ENCODE measurements at places on chromosomes 16 and 17. TPM values are rescaled to one million over a fixed set of nuclear protein-coding genes. Genes with fewer than 3 reads are reported as not detected.

DNA sequence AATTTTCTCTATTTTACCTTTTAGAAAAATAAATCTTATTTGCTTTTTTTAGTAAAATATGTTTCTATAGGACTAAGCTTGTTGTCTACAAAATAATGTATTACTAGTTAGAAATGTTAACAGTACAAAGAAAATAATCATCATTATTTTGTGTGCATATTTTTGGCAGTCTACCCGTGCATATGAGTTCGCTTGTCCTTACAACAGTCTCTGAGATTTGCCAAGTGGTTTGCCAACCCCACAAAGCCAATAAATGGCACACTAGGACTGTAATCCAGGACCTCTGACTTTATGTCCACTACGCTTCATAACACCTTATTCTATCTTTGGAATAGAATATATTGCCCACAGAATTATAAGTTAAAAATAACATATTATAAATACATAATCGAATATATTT, 152.0 kb downstream of the KCNJ2 start:
- no peak for DNase-seq

Gene CCDC43
- total RNA-seq: 16.1 TPM

GRCh38 chr16:4552541-4552940, 3.6 kb upstream of the C16orf96 start:
- no peak for DNase-seq

Gene ANKS4B
- total RNA-seq: 70.2 TPM

- DNase-seq: no peak
Observed at GRCh38 chr16:35210681-35211433, 1751.4 kb downstream of the TP53TG3F start.

DNA sequence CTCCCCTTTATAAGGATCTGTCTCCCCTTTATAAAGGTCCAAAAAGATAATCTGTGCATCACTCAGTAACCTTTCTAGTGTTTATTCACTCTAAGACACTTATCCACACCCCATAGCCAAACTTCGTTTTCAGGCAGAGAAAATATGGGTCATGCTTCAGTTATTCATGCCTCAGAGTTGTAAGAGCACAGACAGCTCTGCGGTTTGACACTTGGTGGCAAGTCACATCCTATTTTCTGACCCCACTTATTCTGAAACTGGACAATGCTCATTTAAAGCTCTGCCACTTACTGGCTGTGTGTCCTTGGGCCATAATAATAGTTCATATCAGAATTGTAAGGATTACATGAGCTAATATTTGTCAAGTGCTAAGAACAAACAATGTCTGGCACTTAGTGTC, 2.0 kb upstream of the KRTAP2-1 start:
- DNase-seq: no peak

GRCh38 chr16:20049831-20050230, 23.9 kb downstream of the GPR139 start:
- DNase-seq: no peak

Gene CTF1
- 0.82 TPM for total RNA-seq

GRCh38 chr17:55533608-55534007, 22.4 kb upstream of the SMIM36 start:
- no peak for DNase-seq

DNA sequence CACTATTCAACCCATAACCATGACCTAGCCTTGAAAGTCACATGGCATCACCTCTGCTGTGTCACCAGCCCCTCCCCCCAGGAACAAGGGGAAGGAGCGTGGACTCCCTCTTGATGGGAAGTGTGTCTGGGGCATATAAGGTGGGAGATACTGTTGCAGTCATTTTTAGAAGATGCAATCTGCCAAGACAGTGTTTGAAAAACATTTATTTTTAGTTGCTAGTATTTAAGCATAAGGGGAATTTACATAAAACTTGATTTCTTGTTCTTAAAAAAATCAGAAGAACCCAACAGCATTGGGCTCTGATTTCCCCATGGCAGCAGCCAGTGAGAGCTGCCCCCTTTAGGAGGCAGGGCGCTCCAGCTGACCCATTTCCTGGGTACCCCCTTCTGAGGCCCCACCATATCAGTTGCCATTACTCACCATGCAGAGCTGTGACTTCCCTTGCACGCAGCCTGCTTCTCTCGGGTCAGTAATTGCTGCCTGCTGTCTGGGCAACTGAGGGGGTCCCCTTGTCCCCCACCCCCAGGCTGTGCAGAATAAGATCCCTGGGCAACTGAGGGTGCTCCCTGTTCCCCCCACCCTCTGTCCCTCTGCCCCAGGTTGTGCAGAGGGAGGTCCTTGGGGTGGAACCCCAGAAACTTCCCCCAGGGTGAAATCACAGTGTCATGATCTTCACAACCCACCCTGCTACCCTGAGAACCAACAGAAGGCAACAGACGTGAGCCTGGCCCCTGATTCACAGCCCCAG, 11.8 kb upstream of the CDC42EP4 start:
- no peak for DNase-seq

- DNase-seq: peak; percentile 18
Observed at GRCh38 chr17:14427900-14428647, 127.2 kb downstream of the HS3ST3B1 start.

- no peak for DNase-seq
Observed at GRCh38 chr17:39792526-39793221, 54.9 kb downstream of the GRB7 start.

DNA sequence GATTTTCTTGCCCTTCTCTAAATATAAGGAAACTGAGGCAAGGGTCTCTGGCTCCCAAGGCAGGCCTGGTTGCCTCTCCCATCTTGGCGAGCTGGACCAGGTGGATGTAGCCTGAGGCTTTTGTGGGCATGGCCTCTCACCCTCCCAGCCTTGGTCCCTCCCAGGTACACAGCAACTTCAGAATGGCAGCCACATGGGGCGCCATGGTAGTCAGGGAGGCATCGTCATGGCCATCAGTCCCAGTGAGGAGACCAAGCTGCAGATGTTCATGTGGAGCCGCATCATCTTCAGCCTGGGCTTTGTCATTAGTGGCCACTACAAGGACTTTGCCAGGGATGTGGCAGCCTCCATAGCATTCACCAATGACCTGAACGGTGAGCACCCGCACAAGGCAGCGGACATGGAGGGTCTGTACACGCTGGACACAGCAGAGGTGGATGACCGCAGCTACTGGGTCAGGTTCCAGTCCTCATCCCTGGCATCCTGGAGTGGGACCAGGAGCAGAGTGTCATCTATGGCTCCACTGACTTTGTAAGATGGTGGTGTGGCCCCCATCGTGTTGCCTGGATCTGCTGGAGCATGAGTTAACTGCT, 165.8 kb upstream of the ZNF267 start:
- no peak for DNase-seq

DNA sequence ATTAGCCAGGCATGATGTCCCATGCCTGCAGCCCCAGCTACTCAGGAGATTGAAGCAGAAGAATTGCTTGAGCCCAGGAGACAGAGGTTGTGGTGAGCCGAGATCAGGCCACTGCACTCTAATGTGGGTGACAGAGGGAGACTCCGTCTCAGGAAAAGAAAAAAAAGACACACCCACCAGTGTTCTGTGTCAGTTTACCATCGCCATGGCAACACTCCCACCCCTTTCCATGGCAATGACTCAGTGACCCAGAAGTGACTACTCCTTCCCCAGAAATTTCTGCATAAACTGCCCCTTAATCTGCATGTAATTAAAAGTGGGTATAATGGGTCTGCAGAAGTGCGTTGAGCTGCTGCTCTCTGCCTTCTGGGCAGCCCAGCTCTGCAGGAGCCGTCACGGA, 4.0 kb upstream of the ZC3H18 start:
- DNase-seq: no peak

- DNase-seq: peak; percentile 73
Observed at GRCh38 chr17:68152161-68152571, 95.7 kb upstream of the AMZ2 start.

DNA sequence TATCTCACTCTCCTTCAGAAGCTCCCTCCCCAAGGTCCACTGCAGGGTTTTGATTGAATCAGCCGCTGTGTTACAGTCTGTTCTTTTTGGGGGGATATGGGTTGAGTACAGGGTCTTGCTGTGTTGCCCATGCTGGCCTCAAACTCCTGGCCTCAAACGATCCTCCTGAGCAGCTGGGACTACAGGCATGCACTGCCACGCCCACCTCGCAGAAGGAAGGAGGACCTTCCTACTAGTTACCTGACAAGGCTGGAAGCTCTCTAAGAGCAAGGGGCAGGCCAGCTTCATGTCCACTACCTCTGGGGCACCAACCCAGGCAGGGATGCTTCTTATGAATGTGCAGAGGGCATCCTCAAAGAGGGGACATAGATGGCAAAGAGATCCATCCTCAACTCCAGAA, 1.9 kb upstream of the MMP28 start:
- DNase-seq: no peak

Gene HSD3B7
- total RNA-seq: 31.8 TPM

DNA sequence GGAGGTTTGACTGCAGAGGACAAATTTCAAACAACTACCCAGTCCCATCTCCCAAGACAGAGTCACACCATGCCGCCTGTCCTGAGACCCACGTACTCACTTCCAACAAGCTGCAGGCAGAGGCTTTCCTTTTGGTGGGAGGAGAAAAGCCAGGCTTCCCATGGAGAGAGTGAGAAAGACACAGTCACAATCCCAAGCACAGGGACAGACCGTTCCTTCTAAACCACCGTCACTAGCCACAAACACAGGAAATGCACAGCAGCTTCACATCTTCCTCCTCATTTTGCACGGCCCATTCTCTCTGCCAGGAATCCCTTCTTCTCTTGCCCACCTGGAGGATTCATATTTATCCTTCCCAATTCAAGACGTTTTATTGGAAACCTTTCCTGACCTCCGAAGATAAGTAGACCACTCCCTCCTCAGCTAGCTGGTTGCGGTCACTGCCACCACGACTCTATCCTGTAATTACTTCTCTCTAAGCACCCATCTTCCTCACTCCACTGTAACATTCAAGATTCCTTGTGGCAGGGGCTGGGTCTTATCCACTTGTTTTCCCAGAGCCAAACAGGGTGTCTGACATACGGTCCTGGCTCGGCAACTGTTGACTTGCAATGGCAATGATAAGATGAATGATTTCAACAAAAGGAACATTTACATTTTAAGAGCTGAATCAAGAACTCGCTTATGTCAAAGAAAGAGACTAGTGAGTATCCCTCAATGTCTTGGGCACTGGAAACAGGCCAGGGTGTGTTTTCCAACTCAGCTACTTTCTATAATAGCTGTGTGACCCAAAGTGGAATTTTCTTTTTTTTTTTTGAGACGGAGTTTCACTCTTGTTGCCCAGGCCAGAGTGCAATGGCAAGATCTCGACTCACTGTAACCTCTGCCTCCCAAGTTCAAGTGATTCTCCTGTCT, 87.6 kb downstream of the XYLT1 start:
- DNase-seq: peak; percentile 30

Gene KIF18B
- 7.6 TPM for total RNA-seq

Gene GINS2
- total RNA-seq: 1.00 TPM

Gene GNGT2
- not detected for total RNA-seq

- no peak for DNase-seq
Observed at GRCh38 chr16:81477697-81478693, 33.4 kb downstream of the CMIP start.

DNA sequence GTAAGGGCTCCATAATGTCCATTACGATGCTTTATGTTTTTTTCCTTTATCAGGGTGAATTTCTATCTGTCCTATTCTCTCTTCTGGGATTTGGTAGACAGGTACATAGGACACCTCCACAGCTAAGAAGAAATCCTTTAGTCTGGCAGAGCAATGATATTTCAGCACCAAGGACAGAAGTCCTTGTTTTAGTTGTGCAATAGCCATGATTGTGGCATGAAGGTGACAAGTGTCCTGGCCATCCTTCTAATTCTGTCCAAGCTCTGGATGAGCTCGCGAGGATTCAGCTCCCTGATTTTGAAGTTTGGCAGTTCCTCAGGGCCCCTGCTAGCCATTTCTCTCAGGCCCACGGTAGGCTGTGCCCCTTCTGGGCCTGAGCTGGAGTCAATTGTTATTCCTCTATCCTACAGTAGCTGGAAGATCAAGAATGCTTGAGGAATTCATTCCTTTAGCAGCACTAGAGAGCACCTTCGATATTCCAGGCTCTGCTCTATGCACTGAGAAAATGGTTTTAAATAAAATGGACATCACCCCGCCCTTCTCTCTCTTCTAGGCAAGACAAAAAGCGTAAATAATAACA, 320.8 kb downstream of the XYLT1 start:
- no peak for DNase-seq

Gene WFIKKN2
- not detected for total RNA-seq

DNA sequence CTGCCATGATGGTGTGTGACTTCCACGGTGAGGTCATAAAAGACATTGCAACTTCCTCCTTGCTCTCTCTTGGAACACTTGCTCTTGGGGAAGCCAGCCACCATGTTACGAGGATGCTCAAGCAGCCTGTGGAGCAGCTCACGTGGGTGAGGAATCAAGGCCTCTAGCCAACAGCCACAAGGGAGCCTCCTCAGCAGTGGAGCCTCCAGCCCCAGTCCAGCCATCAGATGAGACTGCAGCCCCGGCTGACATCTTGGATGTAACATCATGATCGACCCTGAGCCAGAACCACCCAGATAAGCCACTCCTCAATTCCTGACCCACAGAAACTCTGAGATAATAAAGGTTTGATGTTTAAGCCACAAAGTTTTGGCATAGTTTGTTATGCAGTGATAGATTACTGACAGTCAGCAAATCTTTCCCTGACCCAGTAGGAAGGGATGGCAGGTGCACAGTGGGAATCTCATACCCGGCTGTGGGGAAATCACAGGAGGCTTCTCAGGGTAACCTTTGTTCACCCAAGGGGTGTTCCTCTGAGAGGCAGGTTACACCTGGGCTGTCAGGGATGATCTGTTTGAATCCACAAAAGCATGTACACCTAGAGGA, 23.3 kb upstream of the GINS2 start:
- no peak for DNase-seq

DNA sequence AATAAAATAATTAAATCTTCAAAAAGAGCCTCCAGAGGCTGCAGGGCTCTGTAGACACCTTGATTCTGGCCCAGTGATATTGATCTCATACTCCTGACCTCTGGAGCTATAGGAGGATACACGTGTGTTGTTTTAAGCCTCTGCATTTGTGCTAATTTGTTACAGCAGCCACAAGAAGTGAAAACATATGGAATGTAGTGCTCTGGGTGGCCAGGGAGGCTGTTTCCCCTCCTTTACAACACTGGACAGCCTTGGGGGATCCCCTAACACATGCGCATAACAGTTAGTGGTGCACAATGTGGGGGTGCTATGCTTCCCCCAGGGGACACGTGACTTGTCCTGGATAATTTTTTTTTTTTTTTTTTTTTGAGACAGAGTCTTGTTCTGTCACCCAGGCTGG, 4.7 kb upstream of the ZNF500 start:
- DNase-seq: no peak

Data from transverse colon (tissue), 4 donors.